ENCODE measurements at places on chromosomes 2 and 18. TPM values are rescaled to one million over a fixed set of nuclear protein-coding genes. Genes with fewer than 3 reads are reported as not detected.

BOLA3 gene
- 32.4 TPM for polyA plus RNA-seq

SALL3 gene
- under 0.01 TPM for polyA plus RNA-seq

KIF5C gene
- polyA plus RNA-seq, result 16.0 TPM

MBOAT2 gene
- polyA plus RNA-seq, result 20.7 TPM

NOL4 gene
- 6.5 TPM for polyA plus RNA-seq

CFAP65 gene
- 3.4 TPM for polyA plus RNA-seq

DNA sequence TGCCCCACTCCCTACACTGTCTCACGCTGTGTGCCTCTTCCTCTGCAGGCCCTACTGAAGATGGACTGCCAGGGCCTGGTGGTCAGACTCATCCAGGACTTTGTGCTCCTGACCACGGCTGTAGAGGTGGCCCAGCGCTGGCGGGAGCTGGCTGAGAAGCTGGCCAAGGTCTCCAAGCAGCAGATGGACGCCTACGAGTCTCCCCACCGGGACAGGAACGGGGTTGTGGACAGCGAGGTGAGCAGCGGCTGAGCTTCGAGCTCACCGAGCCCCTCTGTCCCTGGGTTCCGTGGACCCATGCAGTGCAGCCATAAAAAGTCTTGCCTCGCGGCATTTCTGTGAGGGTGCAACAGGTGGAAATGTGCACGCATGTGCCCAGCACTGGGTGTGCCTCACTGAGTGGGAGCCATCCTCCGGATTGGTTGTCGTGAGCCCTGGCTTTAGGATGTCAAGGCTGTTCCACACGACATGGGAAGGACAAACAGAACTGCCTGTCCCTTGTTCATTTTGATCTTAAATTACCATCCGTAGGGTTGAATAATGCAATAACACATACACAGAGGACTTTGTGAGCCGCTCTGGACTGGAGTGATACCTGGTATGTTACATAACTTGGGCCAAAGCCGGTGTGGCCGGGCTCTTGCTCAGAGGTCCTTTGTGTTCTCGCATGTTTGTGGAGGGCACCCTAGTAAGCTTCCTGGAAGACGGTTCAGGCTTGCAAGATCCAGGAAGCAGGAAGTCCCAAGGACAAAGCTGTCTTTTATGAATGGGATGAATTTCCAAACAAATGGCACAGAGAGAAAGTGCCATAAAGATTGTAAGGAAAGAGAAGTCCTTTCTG, 100.9 kb downstream of the SH3BP4 start:
- DNase-seq, result no peak
